Spleen (tissue), 13 donors: ENCODE measurements at places on chromosomes 16 and 17. TPM values are rescaled to one million over a fixed set of nuclear protein-coding genes. Genes with fewer than 3 reads are reported as not detected.

Gene TMEM92
- total RNA-seq, result not detected

GRCh38 chr17:71600137-71600789 is 520.6 kb upstream of the SOX9 start:
- no peak for DNase-seq
- H3K4me1 ChIP-seq, result no peaks in the 10 kb centered on the region
- no peaks in the 10 kb centered on the region for H3K36me3 ChIP-seq
- no peaks in the 10 kb centered on the region for H3K27me3 ChIP-seq

- H3K27me3 ChIP-seq, result no peaks in the 10 kb centered on the region
- H3K36me3 ChIP-seq, result peaks cover 2% of the 10 kb centered on the region
- peaks cover 87% of the 10 kb centered on the region for H3K4me1 ChIP-seq
- H3K27ac ChIP-seq, result peak overlapping the region; percentile 99
- H3K4me3 ChIP-seq, result peak overlapping the region; percentile 37
- peak; percentile 89 for DNase-seq
Measured at GRCh38 chr17:75783803-75784472, 668 bp upstream of the UNK start.

Gene TBC1D3I
- not detected for total RNA-seq

DNA sequence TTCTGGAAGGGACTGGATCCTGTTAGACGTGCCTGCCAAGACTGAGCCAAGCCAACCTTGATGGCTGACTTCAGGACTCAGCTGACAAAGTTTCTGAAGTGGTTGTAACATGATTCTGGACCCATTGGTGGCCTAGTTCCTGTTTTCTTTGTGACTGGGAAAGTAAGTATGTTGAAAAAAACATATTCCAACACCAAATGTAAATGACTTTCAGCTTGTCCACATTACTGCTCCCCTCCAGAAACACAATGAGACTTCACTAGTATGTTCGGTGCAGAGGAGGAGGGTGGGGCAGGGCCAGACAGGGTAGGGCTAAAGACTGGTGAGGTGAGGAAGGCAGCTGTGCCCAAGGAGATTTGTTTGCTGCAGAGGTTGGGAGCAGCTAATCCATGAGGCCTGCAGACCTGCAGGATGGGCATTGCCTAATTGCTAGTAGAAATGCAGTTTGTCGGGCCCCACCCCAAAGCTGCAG is 26.4 kb downstream of the NMT1 start:
- peaks cover 3% of the 10 kb centered on the region for H3K36me3 ChIP-seq
- no peaks in the 10 kb centered on the region for H3K27me3 ChIP-seq
- H3K4me1 ChIP-seq, result no peaks in the 10 kb centered on the region

DNA sequence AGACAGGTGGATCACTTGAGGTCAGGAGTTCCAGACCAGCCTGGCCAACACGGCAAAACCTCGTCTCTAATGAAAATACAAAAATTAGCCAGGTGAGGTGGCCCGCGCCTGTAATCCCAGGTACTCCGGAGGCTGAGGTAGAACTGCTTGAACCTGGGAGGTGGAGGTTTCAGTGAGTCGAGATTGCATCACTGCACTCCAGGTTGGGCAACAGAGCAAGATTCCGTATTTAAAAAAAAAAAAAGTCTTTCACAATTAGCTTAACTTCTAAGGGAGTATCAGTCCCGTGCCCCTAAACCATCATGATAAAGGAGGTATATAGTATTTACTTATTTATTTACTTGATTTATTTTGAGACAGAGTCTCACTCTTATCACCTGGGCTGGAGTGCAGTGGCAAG is 3.4 kb upstream of the MEFV start:
- peaks cover 42% of the 10 kb centered on the region for H3K4me1 ChIP-seq
- H3K27me3 ChIP-seq, result no peaks in the 10 kb centered on the region
- H3K27ac ChIP-seq, result peak overlapping the region; percentile 71
- no peak for DNase-seq
- H3K4me3 ChIP-seq, result no peak overlapping the region

GRCh38 chr16:17775061-17775460 is 304.3 kb upstream of the XYLT1 start:
- H3K27me3 ChIP-seq, result no peaks in the 10 kb centered on the region
- H3K4me1 ChIP-seq, result no peaks in the 10 kb centered on the region
- H3K36me3 ChIP-seq, result no peaks in the 10 kb centered on the region

Gene SRL
- total RNA-seq, result 3.7 TPM

DNA sequence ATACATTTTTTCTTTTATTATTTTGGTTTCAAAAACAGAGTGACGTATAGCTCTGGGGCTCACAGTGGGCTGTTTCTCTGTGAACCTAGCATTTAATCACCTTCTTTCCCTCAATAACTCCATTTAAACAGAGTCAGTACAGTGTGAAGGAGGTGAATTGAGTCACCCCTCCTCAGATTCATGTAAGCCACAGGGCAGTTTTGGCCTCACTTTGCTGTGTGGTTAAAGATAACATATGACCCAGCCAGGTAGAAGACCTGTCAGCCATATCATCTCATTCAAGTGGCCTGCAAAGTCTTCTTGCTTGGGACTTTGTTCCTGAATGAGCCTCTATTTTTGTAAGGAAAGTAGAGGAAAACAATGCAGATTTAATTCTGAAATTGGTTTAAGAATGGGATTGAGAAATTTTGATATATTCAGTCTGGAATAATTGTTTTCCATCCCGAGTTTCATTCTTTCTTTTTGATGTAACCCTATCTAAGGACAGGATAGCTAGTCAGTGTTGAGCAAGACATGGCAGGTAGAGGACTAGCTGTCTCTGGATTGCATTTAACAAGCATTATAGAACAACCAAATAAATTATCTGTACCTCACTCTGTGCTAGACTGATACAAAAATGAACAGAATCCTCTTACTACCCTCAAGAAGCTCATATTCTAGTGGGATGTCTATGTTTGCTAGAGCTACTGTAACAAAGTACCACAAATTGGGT is 13.1 kb downstream of the MAP2K6 start:
- peaks cover 7% of the 10 kb centered on the region for H3K4me1 ChIP-seq
- no peak overlapping the region for H3K4me3 ChIP-seq
- no peaks in the 10 kb centered on the region for H3K36me3 ChIP-seq
- no peak for DNase-seq
- no peaks in the 10 kb centered on the region for H3K27me3 ChIP-seq

Gene CDH11
- total RNA-seq, result 214 TPM

GRCh38 chr17:78654325-78654724 is 77.1 kb upstream of the DNAH17 start:
- no peak for DNase-seq
- H3K36me3 ChIP-seq, result no peaks in the 10 kb centered on the region
- no peak overlapping the region for H3K27ac ChIP-seq
- no peaks in the 10 kb centered on the region for H3K27me3 ChIP-seq

GRCh38 chr16:12305847-12306801 is 329.6 kb downstream of the SNX29 start:
- no peaks in the 10 kb centered on the region for H3K36me3 ChIP-seq
- no peaks in the 10 kb centered on the region for H3K27me3 ChIP-seq
- no peak overlapping the region for H3K27ac ChIP-seq
- H3K4me1 ChIP-seq, result no peaks in the 10 kb centered on the region
- DNase-seq, result no peak

DNA sequence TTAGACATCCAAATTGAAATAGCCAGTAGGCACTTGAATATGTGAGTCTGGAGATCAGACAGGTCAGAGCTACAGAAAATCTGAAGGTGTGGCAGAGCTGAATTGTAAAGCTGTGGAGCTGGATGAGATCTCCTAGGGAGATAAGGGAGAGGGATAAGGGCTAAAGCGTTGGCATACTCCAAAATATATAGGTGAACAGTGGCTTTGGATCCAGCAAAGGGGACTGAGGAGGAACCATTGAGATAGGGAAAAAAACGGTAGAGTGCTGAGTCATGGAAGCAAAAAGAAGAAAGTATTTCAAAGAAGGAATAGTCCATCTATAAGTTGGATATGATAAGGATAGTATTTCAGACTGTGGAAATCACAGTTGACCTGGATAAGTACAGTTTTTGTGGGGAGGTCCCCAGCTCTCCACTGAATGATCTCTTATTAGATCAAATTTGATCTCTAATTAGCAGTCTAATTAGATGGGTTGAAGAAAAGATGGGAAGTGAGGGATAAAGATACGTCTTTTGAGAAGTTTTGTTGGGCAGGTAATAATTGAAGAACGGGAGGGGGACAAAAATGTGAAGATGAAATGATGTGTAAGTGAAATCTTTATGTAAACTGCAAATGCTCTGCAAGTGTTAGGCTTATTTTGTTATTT is 587 bp upstream of the DBF4B start:
- DNase-seq, result no peak
- H3K4me1 ChIP-seq, result peaks cover 6% of the 10 kb centered on the region
- peak overlapping the region; percentile 89 for H3K4me3 ChIP-seq
- H3K36me3 ChIP-seq, result no peaks in the 10 kb centered on the region
- peaks cover 11% of the 10 kb centered on the region for H3K27me3 ChIP-seq
- peak overlapping the region; percentile 55 for H3K27ac ChIP-seq

DNA sequence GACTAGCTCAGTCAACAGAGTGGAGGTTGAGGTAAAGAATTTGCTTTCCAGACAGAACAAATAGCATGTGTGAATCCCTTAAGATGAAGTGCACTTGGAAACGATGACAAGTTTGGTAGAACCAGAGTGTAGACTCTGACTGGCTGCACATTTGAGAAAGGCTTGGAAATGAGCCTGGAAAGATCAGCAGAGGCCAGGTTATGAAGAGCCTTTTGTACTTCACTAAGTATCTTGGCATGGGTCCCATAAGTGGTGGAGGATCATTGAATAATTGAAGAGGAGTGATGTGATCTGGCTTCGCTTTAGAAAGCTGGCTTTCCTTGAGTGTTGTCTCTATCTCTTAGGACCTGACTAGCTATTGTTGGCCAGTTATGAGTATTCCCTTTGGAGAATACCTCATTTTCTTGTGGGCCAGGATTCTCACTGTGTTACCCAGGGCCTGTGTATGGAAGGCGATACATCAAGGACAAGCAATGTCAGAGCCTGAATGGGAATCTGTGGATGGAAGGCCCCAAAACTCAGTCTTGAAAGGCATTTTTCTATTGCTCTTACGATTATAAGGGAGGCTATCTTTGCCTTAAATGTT is 329.8 kb downstream of the UTP18 start:
- DNase-seq, result no peak
- H3K4me3 ChIP-seq, result no peak overlapping the region
- H3K27ac ChIP-seq, result no peak overlapping the region
- no peaks in the 10 kb centered on the region for H3K36me3 ChIP-seq
- H3K27me3 ChIP-seq, result no peaks in the 10 kb centered on the region

GRCh38 chr16:69036399-69037091 is 68.9 kb upstream of the HAS3 start:
- H3K27ac ChIP-seq, result no peak overlapping the region
- H3K4me1 ChIP-seq, result no peaks in the 10 kb centered on the region
- no peaks in the 10 kb centered on the region for H3K27me3 ChIP-seq
- no peak overlapping the region for H3K4me3 ChIP-seq
- H3K36me3 ChIP-seq, result peaks cover 30% of the 10 kb centered on the region
- no peak for DNase-seq

GRCh38 chr17:74512036-74512435 is 19.2 kb downstream of the CD300LB start:
- H3K27ac ChIP-seq, result no peak overlapping the region
- H3K4me1 ChIP-seq, result peaks cover 5% of the 10 kb centered on the region
- DNase-seq, result no peak
- no peak overlapping the region for H3K4me3 ChIP-seq
- no peaks in the 10 kb centered on the region for H3K36me3 ChIP-seq

DNA sequence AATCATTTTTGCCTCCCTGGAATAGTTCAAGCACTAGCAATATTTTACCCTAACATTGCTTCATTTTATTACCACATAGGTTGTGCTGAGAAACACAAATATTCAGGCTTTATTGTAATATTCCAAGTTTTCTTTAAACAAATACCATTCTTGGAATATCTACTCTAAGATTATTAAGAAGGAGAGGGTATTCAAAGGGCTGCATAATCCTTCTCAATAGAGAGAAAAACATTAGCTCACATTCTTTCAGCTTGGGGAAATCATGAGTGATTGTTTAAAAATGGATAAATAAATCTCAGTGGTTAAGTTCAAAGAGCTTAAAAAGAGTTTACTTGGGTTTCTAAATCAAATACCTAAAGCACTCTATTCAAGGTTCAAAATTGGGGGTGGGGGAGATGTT is 111.9 kb upstream of the CORO6 start:
- H3K36me3 ChIP-seq, result peaks cover 57% of the 10 kb centered on the region
- H3K27me3 ChIP-seq, result no peaks in the 10 kb centered on the region
- H3K27ac ChIP-seq, result no peak overlapping the region

- H3K27me3 ChIP-seq, result no peaks in the 10 kb centered on the region
- H3K4me3 ChIP-seq, result no peak overlapping the region
- H3K27ac ChIP-seq, result peak overlapping the region; percentile 64
- H3K36me3 ChIP-seq, result no peaks in the 10 kb centered on the region
- DNase-seq, result peak; percentile 77
- H3K4me1 ChIP-seq, result peaks cover 69% of the 10 kb centered on the region
Measured at GRCh38 chr16:17343028-17343427, 127.7 kb downstream of the XYLT1 start.

Gene ABCA8
- total RNA-seq, result 84.7 TPM

- H3K4me1 ChIP-seq, result no peaks in the 10 kb centered on the region
- no peaks in the 10 kb centered on the region for H3K36me3 ChIP-seq
- H3K27ac ChIP-seq, result no peak overlapping the region
Measured at GRCh38 chr17:36731811-36732210, 130.4 kb downstream of the MRM1 start.

- no peaks in the 10 kb centered on the region for H3K4me1 ChIP-seq
- no peak overlapping the region for H3K27ac ChIP-seq
- peak; percentile 54 for DNase-seq
Measured at GRCh38 chr16:86496262-86496928, 13.9 kb upstream of the FOXF1 start.

- no peaks in the 10 kb centered on the region for H3K36me3 ChIP-seq
- H3K27me3 ChIP-seq, result no peaks in the 10 kb centered on the region
- H3K4me3 ChIP-seq, result no peak overlapping the region
- H3K27ac ChIP-seq, result no peak overlapping the region
Measured at GRCh38 chr17:61489719-61490490, 37.7 kb downstream of the TBX4 start.

DNA sequence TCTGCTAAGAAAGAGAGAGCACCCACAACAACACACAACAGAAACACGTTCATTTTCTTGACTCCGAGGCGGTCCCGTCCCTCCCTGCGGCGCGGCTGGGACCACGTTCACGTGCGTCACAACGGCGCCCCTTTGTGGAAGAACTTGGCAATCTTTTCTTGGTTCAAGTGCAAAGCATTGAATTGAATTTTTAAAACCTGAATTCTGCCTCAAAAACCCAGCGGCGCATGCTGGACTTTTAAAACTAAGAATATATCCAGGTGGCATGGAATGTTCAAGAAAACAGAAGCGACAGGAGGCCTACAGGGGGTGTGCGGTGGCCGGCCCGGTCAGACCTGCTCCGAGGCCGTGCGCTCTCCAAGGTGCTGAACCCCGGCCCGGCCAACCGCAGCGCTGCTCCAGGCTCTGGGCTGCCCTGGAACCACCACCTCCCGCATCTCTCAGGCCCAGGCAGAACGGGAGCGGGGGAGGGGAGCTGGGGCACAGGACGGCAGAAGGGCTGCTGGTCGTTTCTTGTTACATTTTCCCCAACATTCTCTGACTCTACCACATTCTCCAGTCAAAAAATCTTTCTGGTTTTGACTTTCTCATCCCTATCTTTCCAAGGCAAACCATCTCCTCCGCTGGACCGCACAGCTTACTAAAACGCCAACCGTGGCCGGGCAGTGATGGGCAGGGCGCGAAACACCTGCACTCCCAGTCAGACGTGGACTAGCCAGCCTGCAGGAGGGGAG is 3.4 kb upstream of the HEXD start:
- DNase-seq, result peak; percentile 88
- H3K27ac ChIP-seq, result no peak overlapping the region
- H3K36me3 ChIP-seq, result no peaks in the 10 kb centered on the region
- no peaks in the 10 kb centered on the region for H3K27me3 ChIP-seq
- H3K4me1 ChIP-seq, result peaks cover 29% of the 10 kb centered on the region
- no peak overlapping the region for H3K4me3 ChIP-seq

- no peak overlapping the region for H3K4me3 ChIP-seq
- H3K27ac ChIP-seq, result no peak overlapping the region
- peaks cover 16% of the 10 kb centered on the region for H3K4me1 ChIP-seq
- no peak for DNase-seq
- no peaks in the 10 kb centered on the region for H3K27me3 ChIP-seq
Measured at GRCh38 chr17:35167666-35168065, 20.0 kb downstream of the UNC45B start.
